Stimulated activated CD8-positive, alpha-beta memory T cell treated with anti-CD3 and anti-CD28 coated beads, Interleukin-2, amount 100 ng/mL, for 1 hour (primary cell): ENCODE measurements at places on chromosomes 5 and 9.

DNA sequence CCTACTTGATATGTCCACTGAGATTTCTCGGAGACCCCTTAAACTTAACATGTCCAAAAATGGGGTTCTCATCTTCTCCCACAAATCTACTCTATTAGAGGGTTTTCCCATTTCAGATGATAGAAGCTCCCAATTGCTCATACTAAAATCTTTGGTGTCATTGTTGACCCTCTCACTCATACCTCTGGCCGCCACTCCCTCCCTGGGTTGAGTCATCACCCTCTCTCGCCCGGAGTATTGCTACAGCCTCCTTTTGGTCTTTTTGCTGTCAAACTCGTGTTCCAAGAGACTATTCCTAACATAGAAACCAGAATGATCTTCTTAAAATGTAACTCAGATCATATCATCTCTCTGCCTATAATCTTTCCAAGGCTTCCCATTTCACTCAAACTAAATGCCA is 91.0 kb upstream of the GNAQ start:
- no peak for DNase-seq

DNA sequence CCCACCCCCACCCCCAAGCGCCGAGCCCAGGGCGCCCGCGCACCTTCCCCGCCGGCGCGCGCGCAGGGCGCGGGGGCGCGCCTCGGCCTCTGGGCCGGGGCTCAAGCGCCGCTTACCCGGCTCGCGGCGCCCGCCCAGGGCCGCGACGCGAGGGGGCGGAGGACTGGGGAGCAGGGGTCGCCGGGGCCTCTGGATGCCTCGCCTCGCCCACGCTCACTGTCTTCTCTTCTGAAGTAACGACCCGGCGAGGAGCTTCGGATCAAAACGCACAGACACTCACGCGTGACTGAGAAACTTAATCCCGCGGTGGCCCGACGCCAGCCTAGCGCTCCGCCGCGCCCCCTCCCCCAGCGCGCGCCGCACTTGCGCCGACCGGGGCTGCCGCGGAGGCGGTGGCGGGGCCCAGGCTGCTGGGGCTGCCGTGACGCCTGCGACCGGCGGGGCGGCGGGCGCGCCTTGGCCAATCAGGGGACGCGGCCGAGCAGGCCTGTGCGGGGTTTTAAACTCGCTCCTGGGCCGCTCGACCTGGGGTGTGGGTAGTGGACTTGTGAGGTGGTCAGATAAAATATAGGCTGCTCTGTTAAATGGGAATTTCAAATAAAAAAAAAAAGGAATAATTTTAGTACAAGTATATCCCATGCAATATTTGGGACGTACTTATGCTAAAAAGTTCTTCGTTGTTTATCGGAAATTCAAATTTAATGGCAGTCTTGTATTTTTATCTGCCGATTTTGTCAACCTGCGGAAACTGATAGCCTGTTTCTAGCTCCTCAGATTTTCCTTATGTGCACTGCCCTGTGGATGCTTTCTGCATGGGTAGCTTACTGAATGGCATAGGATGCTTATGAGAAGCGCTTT is at the start of gene MPDZ:
MPDZ (minus strand) TSS at position 409 of the 858 bp plus-strand sequence. CDS start 29,377 bp downstream, outside the sequence.
- no peak for DNase-seq

GRCh38 chr9:16082796-16083195 is 530.0 kb downstream of the CCDC171 start:
- DNase-seq: no peak

DNA sequence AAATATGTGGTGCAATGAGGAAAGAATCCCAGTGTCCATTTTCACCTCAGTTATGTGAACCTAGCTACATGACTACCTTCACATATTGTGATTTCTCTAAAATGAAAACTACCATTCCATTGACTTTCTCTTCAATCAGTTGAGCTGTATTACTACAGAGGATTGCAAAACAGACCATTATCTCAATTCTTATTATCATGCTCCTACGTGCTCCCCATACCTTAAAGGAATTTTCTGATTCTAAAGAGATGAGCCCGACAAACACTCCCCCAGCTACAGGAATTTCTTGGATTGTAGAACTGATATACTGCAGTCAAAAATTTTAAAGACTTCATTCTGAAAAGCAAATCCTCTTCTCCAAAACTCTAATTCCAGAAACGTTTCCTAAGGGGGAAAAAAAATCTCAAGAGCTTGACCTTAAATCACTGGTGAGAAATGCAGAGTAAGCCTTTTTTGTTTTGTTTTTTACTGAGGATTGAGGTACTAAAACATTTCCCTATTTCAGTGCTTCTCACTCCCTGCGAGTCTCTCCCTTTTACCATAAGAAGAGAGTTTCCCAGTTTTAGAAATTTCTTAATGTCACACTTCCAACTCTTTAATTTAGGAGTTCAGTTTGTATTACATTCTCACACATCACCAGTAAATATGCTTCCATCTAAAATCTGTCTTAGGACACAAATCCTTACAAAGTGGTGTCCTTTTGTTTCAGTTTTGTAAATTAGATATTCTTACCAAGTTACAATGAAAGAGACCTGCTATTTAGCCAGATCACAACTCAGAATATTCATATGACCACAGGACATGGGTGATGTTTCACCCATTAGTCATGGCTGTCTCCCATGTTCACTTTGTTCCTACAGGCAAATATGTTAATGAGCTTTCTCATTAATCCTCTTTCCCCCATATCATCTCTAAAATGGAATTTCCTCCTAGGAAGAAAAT is 203.8 kb downstream of the TSSK1B start:
- DNase-seq: no peak

DNA sequence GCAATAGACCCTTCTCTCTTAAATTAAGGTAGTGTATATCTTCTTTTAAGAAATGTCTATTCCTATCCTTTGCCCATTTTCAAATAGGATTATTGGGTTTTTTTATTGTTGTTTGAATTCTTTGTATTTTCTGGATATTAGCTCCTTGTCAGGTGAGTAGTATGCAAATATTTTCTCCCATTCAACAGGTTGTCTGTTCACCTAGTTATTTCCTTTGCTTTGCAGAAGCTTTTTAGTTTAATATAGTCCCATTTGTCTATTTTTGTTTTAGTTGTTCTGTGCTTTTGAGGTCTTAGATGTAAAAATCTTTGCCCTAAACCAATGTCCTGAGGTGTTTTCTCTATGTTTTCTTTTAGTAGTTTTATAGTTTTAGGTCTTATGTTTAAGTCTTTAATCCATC is 104.7 kb downstream of the CWC27 start:
- no peak for DNase-seq

- DNase-seq: no peak
Measured at GRCh38 chr9:127812936-127813675, 10.4 kb downstream of the FPGS start.

DNA sequence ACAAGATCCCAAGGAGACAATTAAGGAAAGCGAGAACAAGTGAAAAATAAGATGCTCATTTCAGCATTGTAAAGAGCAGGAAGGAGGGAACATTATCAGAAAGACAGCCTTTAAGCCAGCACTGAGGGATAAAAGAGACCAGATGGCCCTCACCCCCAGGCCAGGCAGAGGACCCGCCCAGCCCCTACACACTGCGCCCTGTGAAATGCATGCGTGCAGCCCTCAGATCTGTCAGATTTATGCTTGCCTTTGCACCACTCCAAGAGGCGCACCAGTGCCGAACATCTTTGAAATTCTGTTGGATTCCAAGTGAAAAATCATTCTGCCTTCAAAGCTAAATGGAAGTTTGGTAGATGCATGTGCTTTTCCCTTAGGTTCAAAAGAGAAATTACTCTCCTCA is 378.0 kb downstream of the MLLT3 start:
- no peak for DNase-seq

DNA sequence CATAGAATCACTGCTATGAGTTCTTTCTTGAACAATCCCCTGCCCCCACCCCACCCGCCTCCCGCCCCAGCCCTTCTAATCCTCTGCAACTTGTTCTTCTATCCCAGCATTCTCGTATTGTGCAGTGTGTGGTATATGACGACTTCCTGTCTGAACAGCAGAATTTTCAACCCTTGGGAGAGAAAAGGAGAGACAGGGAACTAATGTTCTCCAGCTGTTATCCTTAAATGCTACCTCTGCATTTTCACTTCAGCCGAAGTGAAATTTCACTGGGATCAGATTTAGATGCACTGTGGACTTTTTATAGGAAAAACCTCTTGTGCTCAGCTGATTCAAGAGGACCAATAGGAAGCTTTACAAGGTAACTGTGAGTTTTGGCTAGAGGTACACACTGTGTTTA is 2.2 kb downstream of the FBXL7 start:
- no peak for DNase-seq

- no peak for DNase-seq
Measured at GRCh38 chr5:155676967-155677366, 650.0 kb upstream of the SGCD start.

DNA sequence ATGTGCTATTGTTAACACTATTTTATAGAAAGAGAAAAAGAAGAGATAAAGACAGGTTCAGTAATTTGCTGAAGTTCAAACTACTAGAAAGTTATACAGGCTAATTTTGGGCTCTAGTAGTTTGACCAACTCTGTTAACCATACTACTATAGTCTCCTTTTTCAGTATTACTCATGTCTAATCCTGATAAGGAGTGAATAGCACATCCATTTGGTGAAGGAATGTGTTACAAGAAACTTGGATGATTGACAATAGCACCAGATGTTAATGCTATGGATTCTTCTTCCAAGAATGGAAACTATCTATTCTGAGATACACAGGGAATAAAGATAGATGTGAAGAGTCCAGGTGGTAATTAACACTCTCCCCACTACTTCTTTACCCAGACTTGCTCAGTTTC is 677.3 kb downstream of the PRELID2 start:
- DNase-seq: no peak

GRCh38 chr5:151739939-151740335 is 18.5 kb downstream of the ATOX1 start:
- no peak for DNase-seq

DNA sequence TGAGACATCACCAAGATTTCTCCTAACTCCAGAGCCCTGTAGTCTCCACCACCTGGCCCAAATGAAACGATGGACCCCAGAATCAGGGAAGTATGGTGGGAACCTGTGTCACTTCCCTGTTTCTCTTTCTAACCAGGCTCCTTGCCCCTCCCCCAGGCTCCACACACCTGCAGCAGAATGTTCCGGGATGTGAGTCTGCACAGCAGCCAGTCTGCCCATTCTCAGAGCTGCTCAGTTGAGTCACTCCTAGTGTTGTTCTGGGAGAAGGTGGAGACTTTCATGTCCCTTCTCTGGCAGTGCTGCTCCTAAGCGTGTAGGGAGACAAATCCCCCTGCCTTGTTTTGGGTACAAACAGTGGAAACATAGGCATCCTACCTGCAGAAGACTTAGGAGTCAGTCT is 76.0 kb upstream of the XPA start:
- DNase-seq: no peak

GRCh38 chr5:79301046-79301712 is 65.2 kb downstream of the JMY start:
- DNase-seq: no peak

DNA sequence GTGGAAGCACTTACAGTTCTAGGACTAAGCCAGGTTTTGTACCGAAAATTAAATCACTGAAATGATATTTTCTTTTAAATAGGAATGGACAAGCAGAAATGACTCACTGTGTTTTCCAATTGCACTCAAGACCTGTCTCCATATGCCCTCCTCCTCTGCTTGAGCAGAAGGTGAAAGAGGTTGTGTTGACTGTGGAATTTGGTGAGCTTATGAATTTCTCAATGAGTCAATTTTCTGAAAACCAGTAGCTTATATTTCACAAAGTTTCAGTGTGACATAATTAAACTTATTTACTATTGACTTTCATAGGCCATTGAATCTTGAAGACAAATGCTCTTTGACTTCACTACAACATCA is 249.9 kb downstream of the NPR3 start:
- no peak for DNase-seq

DNA sequence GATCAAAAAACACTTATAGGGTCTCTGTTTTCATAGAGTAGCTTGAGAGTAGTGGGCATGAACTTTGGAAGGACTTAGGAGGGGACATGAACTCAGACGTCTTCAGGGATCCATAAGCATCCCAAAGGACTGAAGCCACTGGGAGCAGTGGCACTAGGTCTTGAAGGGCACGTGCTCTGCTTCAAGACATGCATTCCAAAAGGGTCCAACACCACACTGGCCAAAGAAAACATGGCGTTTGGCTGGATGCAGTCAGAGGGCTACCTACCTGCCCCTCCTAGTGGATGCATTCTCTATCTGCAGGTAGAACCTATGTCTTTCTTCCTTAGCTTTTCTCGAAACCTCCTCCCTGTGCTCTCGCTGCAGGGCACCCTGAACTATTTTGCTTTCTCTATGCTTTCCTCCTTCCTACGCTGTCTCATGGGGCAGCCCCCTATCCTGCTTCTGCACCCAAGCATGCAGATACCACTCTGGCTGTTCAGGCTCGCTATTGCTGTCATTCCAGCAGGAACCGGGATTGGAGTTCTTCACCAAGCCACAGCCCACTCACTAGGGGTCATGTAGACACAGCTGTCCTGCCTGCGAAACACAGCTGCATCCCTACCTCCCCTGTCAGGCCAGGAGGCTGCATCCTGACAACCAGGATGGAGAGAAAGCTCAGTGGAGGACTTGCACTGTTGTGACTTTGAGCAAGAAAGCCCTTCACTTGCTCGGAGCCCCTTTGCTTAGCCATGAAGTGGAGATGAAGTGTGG is 11.9 kb downstream of the FAM240B start:
- DNase-seq: no peak

- no peak for DNase-seq
Measured at GRCh38 chr5:111972548-111972947, 215.6 kb upstream of the NREP start.

- peak; percentile 2 for DNase-seq
Measured at GRCh38 chr9:93451849-93452709, 594 bp downstream of the FAM120A start.

DNA sequence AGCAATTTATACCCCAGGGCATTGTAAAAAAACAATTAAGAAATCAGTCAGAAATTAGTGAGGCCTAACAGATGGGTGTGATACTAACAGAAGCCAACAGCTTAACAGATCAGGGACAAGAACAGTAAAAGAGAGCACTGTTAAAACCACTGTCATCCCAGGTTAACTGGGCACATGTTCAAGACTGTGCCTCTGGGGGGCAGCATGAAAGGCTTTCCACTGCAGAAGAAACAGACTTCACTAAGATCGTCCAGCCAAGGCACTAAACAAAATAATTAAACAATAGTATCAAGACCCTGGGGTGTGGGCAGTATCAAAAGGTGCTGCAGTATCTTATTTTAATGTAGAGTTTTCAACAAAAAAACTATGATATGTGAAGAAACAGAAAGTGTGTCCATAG is 43.5 kb downstream of the FBN2 start:
- DNase-seq: no peak

GRCh38 chr9:3628239-3628638 is 102.4 kb upstream of the RFX3 start:
- no peak for DNase-seq

DNA sequence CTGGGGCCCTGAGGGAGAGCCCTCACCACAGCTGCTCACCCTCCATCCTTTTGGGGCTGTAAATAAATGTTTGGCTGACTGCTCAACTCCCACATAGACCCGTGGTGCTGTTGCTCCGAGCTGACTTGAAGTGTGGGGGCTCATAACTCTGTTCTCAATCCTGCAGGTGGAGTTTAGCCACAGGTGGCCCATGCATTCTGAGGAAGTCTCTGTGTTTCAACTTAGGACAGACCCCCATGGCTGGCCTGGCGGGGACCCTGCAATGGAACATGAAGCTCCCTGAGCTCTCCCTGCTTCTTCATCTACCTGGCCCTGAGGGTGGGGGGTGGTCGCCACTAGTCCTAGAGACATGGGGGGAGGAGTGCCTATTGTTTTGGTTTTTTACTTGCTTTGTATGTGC is 19.7 kb downstream of the NDUFS6 start:
- no peak for DNase-seq
